ENCODE measurements at places on chromosomes 5 and 9.

DNA sequence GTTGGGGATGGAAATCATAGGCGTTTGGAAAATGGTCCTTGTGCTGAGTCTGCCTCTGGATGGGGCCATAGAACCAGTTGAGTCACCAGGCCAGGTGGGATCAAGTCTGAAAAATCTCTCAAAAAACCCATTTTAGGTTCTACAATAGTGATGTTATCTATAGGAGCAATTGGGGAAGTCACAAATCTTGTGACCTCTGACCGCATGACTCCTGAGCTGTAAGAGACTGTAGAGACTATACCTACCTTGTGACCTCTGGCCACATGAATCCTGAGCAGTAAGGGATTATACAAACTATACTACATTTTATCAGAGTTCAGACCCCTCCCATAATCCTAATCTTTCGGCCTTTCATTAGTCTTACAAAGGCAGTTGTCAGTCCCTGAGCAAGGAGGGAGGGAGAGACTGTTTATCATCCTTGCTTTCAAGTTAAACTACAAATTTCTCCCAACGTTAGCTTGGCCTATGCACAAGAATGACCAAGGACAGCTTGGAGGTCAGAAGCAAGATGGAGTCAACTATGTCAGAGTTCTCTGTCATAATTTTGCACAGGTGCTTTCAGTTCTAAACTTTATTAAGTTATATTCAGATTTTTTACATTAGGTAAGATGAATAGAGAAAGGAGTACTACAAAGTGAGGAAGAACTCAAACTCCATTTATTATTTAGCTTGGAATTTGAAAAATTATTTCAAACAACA, 11.5 kb upstream of the JMY start:
- DNase-seq: no peak

GRCh38 chr5:112951124-112951702, 25.4 kb upstream of the DCP2 start:
- DNase-seq: no peak

GRCh38 chr9:94741866-94742265, 15.4 kb downstream of the AOPEP start:
- DNase-seq: no peak

GRCh38 chr5:131952301-131952857, 6.9 kb upstream of the MEIKIN start:
- DNase-seq: no peak

GRCh38 chr5:132663771-132664695, 6.1 kb downstream of the IL13 start:
- no peak for DNase-seq

DNA sequence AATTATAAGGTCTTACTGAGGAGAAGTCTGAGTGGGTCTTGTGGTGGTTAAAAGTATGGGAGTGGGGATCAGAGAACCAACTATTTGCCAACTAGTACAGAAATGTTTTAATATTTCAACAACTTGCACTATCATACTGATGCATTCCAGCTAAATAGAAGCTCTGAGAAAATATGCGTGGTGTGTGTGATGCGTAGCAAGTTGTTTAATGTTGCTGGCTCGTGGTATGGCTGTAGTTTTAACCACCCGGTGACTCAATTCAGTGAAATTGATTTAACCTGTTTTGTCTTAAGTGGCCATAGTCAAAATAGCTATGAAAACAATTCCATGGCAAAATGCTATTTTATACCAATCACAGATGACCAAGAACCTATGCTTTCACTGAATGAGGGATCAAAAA, 176.5 kb upstream of the SLC24A2 start:
- no peak for DNase-seq
